NCI-H226 (cell line): ENCODE measurements at places on chromosomes 2 and 18.

DNA sequence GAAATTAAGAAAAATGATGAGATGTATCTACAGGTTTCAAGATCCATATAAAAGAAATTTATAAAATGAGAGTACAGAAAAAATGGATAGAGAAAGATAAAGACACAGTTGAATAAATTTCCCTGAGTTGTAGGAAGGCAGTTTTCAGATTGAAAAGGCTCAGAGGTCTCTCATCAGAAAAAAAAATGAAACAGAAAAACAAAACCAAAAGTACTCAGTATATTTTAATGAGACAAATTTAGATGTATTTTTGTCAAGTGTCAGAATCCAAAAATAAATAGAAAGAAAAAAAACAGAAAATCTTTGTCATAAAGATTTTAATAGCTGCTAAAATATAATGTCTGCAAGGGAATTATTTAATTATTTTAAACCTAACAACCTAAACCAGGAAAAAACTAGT is 520.5 kb downstream of the KCNJ3 start:
- DNase-seq, result no peak

- DNase-seq, result no peak
Measured at GRCh38 chr18:55239740-55240139, 280.5 kb upstream of the CCDC68 start.

DNA sequence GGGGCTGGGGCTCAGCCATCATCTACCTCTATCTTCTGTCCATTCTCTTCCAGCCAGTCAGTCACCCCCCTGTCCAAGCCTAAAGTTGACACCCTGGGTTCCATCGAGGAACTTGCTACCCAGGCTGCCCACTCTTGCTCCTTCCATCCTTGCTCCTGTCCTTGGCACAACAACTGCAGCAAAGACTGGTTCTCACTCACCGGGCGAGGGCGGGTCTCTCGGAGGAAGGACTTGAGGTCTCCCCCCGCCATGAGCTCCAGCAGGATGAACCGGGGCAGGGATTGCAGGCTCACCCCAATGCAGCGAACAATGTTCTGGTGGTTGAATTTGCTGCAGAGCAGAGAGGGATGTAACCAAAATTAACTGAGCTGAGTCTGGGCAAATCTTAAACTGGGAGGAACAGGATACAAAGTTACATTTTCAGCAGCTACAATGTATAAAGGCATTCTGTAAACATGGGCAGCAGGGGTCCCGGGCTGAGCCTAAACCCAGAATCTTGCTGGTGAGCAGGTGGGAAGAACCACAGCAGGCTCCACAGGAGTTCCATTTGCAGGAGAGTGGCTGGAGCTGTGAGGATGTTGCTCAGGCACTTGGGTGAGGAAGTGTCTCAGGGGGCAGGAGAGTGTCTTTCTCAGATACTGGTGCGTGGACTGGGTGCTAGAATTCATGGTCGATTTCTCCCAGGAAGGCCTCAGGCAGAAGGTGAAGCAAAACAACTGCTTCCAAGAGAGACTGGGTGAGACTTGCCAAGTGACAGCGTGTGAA is 105.5 kb downstream of the CLIP4 start:
- no peak for DNase-seq

- DNase-seq, result no peak
Measured at GRCh38 chr2:121058852-121059558, 226.0 kb downstream of the TFCP2L1 start.

DNA sequence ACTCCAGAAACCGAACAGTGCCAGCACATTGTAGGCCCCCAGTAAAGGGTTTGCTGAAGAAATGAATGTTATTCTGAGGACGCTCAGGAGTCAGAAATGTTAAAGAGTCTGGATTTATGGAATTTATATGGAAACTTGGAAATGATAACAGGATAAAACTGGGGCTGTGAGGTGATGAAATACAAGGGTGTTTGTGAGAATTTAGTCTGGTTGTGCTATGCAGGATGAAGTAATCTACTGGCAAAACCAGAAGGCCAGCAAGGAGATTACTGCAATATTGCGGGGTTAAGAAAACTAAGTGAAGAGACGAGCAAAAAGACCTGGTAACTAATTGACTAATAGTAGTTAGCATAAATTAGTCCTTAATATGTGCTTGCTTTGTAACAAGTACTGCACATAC is 467.8 kb downstream of the ZEB2 start:
- DNase-seq, result no peak

- DNase-seq, result peak; percentile 33
Measured at GRCh38 chr2:215680605-215681598, 245.0 kb upstream of the FN1 start.

- no peak for DNase-seq
Measured at GRCh38 chr2:126661702-126662500, 5.9 kb downstream of the GYPC start.

GRCh38 chr2:156087875-156088274 is 244.6 kb downstream of the NR4A2 start:
- DNase-seq, result peak; percentile 40

GRCh38 chr18:73365018-73365417 is 497.2 kb upstream of the NETO1 start:
- DNase-seq, result peak; percentile 83

DNA sequence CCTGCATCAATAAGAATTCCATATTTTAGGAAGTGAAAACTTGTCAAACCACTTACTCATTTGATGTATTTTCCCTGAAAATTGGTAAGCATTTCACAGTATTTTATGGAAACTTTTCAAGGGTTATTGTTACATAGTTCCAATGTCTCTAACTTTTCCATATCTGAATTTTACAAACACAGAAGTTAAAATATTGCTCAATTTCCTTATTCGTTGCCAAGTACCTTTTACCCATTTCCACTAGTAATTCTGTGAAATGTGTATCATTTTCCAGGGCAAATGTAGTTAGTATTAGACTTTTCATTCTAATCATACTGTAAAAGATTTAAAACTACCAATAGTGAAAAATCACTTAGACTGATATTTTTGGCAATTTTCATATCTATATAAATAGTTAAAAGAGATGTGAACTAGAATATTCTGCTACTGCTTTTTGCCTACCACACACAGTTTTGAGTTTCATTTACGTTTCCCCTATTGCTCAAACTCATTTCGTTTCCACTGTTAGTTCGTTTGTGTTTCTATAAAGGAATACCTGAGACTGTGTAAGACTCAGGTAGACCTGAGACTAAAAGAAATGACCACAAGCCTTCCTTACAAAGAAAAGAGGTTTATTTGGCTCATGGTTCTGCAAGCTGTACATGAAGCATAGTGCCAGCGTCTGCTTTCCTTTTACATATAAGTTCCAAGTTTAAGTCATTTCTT is 86.3 kb downstream of the PMS1 start:
- no peak for DNase-seq

GRCh38 chr2:46960618-46961017 is 45.0 kb upstream of the MCFD2 start:
- no peak for DNase-seq

DNA sequence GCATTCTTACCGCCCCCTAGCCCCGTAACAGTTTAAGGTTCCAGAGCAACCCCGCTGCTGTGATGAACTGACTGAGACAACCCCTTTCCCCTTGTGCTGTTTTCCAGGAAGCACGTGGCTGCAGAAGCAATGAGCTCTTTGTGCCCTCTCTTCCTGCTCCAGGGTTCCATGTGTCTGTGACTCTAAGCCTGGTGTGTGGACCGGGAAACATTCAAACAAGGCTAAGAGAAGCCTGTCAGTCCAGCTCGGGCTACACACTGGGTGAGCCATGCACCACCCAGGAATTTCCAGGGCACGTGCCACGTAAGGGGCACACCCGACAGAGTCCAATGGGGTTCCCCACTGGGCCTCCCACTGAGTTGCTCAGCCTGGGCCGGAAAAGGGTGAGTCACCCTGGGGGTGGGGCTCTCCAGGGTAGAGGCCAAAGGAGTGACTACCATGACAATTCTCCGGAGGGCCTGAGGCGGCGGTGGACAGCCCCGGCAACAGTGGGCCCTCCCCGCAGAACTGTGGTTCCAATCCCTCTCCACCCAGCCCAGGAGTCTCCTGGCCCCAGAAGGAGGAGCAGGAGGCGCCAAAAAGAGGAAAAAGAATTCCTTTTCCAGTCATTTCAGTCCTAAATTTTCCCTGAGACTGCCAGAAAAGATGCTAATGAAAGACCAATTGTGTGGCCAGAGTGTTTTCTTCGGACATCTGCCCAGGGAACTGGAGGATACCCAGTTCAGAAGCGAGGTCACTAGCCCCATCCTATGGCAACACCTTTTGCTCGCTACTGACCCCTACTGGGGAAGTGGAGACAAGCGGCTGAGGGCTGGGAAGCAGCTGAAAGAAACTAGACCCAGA is 157.8 kb upstream of the SLC1A4 start:
- peak; percentile 99 for DNase-seq

DNA sequence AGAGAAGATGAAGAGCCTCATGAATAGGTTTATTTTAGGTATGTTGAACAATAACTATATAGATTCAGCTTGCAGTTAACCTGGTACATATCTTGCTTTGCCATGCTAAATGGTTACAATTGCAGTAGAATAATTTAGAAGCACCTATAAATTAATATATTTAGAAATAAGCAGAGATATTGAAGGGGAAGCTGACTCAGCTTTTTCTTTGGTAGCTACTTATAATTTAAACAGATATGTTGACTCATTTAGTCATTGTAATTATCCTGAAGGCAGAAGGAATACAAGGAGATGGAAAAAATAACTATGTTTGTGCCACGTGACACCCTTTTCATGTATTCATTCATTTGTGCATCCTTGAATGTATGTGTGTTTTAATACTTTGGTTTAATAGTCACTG is 755.5 kb downstream of the SUCLG1 start:
- no peak for DNase-seq

- DNase-seq, result no peak
Measured at GRCh38 chr2:134324430-134324829, 70.6 kb downstream of the MGAT5 start.

DNA sequence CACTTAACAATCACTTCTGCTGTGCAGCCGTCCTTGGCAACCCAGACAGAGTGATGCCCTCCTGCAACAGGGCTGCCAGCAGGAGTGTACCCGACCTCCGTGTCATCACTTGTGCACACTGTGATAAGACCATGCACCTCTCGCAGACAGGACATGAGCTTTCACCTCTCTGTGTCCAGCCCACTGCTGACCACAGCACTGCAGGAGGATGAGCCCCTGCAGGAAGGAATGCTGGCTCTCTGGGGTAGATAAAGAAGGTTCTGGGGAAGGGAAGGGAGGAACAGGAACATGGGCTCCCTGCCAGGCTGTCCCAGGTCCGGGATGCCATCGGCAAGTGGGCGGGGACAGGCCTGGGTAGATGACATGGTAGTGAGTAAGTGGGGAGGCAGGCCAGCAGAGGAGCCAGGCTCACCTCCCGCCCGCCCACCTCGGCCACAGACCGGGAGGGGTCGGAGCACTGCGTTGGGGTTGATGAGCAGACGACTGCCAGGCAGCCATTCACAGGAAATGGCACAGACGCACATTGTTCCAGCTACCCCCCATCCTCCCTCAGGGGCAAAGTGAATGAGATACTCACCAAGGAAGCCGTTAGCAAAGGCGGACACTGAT is 18.6 kb upstream of the COL6A3 start:
- DNase-seq, result peak; percentile 98

DNA sequence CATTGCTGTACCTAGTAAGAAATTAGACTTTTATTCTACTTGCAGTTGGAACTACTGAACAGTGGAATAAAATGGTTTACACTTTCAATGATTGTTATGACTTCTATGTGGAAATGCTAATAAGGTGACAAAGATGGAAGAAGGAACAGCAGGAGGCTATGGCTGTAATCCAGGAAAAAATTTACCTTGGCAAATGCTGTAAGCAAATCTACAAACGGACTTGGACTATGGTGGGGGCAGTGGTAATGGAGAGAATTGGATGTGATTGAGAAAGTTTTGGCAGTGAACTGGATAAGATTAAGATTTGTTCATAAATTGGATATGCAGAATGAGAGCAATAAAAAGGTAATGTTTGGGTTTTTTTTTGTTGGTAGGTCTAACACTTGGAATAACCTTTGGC is 111.0 kb upstream of the ERBB4 start:
- DNase-seq, result no peak

DNA sequence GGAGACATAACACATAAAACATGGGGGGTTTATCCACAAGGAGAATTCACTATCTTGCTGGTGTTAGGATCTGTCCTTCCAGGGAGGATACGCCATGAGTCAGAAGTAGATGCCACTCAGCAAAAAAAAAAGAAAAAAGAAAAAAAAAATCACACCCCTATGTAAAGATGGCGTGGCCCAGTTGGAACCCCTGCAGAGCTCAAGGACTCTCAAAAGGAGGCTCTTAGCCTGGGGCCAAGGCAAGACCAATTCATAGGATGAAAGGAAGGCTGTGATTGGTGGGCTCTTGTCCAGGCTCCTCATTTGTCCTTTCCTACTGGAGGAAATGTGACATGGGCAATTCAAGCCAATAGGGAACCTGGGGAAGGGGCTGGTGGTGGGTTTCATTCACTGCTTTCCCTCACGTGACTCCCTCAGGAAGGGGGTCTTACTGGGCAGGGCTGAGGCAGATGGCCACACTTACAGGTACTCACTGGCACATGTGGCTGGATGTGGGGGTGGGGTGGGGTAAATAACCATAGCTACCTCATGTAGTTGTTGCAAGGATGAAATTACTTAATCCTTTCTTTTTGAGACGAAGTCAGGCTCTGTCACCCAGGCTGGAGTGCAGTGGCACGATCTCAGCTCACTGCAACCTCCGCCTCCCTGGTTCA is 38.7 kb upstream of the HAAO start:
- DNase-seq, result no peak

DNA sequence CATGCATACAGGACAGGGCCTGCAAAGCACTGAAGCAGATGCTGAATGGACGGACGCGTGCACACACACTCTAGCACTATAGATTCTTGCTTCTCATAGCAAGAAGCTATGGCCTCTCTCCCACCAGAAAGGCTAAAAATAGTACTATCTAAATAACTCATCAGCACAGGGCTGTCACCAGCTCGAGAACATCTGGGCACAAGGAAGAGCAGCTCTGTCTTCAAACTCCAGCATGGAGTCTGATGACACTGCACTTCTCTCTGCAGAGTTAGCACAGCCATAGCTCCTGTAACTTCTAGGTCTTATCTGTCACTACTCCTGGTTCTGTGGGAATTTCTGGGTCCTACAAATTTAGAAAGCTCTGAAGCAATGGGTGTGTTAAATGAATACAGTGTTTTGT is 123.5 kb downstream of the MYO5B start:
- no peak for DNase-seq

GRCh38 chr2:161010503-161011015 is 149.7 kb upstream of the TANK start:
- DNase-seq, result no peak

DNA sequence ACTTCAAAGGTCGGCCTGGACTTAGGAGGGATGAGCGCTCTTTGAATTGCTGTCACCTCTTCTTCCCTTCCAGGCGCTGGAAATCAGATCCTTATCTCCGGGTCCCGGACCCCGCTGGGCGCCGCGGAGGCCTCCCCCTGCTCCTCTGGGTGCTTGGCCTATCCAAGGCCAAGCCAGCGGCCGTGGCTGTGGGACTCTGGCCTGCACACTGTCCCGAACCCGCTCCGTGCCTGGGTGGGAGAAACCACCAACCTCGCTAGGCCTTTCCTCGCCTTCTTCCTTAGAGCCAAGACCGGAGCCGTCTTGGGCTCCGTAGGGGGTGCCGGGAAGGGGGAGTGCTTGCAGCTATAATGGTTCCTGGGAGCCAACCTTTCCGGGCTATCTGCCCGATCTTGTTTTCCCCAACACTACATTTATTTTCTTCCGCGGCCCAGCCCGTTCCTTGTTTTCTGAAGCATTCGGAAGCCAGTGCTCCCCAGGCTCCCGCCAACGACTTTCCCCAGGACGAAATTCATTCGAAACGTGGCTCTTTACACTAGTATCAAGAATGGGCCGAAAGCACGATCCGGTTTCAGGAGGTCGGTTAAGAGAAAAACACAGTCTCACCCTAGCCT is 2.4 kb downstream of the OSR1 start:
- DNase-seq, result no peak
